NCI-H187 (cell line): ENCODE measurements at places on chromosomes 2 and 18.

DNA sequence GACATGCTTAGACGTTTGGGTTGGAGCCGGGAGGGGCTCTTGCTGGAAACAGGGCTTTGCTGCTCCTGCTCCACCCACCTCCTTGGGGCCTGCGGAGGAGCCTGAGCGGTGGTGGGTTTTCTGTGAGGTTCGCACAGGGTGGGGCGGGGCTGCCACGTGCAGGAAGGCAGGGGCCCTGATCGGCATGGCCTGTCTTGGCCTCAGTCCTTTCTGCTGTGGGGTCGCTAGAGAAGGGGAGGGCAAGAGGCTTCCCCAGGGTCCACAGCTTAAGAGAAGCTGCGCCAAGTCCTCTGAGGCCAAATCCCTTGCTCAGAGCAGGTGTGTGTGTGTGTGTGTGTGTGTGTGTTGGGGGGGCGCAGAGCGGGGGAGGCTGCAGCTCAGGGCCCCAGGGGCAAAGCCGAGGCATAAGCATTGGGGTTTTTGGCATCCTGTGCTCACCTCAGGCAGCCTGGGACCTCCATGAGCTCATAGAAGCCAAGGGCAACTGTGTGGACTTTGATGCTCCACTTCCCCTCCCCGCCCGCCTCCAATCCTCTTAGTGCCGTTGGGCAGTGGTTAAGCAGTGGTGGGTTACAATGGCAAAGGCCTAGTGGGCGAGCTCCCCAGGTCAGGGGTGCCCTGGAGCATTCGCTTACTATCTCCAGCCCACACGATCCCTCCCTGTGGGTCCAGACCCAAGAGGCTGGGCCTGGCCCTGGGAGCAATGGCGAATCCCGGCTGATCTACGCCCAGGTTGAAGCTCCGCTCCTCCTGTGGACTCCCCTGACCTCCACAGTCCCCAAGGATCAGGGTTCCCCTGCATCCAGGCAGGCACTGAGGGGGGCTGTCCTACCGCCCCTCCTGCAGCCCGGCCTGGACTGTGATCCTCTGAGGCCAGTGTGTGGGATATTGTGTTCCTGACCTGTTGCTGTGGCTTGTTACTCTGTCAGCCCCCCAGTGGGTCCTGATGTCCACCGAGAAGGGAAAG lies 28.9 kb downstream of the TOGARAM2 start:
- DNase-seq, result no peak

DNA sequence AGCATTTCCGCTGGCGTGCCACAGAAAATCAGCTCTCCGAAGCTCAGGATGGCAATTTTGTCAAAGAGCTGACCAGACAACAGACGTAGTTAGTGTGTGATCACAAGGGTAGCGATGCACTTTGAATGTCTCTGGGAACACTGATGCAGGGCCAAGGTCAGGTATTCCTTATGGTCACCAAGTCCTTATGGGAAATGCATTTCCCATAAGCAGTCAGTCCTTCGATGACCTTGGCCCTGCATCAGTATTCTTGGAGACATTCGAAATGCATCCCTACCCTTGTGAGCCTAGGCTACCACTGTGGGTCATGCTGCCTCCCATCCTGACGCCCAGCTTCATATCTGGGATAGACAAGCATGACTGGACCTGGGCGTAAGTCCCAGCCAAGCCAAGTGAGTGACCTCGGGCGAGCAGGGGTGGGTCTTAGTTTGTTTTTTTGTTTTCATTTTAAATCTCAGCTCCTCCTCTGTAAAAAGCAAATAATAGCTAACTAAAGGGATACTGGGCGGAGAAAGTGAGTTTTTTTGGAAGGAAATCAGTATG lies 13.6 kb downstream of the ABCG5 start:
- no peak for DNase-seq

DNA sequence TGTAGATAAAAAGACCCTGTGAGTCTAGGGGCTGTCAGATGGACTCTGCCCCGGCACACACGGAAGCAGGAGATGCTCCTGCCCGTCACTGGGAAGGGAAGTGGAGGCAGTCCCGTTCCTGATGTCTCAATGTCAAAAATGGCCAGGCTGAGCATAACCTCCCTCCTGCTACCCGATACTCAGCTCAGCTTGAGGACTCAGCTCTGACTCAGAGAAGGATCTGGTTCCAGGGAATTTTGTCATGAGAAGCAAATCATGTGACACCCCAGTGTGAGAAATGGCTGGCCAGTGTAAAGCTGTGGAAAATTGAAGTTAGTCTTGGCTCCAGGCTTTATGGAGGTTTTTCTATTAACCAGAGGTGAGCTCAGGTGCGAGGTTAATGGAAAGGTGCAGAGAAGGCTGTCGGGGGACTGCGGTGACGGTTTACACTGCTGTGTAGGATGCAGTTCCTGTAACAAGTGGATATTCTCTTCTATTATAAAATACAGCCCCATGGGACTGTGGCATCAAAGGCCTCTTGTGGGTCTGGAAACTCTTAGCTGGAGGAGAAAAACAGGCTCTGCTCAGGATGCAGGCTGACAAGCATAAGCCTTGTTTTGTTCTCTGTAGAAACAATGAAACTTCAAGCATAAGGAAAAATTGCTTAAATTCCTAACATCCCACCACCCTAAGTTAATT lies 24.7 kb upstream of the AGAP1 start:
- DNase-seq, result peak; percentile 18

DNA sequence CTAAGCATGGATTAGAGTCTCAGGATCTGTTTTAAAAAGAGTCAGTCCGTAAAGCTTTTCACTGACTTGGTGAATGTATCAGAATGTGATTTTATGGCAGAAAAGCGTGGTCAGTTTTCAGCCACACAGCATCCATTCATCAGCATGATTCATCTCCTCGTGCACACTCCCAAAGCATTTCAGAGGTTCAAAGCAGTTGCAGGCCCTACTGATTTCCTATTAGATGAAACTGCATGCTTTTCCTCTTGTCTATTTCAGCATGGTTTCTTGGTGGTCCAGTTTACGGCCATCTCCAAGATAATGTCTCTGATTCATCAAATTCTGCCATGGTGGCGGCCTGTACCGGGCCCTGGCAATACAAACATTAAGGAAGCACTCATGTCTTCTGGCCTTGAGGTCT lies 4.8 kb upstream of the PARD6G start:
- DNase-seq, result no peak

- peak; percentile 4 for DNase-seq
Observed at GRCh38 chr2:240997856-240998705, at the start of gene SNED1. SNED1 (plus strand) TSS chr2:240998618; CDS start chr2:240998838, 220 bp downstream.

GRCh38 chr2:112204411-112204810 lies 50.4 kb downstream of the ZC3H8 start:
- DNase-seq, result no peak

DNA sequence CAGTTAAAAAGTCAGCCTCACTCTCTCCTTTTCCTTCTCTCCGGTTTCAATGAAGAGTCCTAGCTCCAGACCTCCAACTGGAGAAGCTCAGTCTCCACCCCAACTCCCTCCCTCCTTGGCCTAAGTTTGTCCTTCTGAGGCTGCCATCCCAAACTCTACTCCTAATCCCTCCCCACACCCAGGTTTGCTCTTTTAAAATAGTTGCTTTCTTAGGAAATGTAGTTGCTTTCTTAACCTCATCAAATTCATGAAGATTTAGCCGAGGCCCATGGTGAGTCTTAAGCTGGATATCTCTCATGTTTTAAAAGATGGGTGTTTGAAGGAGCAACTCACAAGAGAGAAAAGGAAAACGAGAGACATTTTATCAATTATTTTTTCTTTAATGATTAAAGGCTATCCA lies 937 bp upstream of the LANCL1 start:
- no peak for DNase-seq

- DNase-seq, result no peak
Observed at GRCh38 chr2:197982565-197982964, 178.2 kb downstream of the PLCL1 start.

DNA sequence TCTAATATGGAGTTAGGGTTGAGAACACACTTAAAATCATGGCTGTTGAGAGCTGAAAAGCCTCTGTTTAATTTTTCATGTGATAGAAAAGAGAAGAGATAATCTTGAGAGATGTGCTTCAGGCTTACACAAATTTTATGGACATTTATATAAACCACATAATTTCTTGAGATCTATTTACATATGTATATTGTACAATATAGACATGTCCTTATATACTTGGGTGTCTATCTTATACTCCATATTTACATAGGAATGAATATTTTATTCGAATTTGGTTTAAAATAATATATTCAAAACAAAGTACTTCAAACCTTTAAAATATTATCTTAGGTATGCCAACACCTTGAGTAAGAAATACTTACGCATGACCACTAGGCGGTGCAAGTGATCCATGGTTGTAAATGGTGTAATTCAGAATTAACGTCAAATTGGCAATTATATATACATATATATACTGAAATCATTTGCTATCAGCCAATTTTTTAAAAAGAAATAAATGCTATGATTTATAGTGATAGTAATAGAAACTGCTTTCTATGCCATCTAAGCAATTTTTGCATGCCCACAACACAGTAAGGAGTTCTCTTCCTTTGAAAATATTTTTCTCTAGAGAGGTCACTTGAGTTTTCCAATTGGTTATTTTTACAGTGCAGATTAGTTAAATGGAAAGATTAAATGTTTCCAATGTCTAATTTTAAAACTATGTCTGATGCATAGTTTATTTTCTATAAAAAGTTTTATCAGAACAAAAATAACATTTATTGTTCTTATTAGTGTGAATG lies 37.6 kb upstream of the SPAG16 start:
- DNase-seq, result no peak

DNA sequence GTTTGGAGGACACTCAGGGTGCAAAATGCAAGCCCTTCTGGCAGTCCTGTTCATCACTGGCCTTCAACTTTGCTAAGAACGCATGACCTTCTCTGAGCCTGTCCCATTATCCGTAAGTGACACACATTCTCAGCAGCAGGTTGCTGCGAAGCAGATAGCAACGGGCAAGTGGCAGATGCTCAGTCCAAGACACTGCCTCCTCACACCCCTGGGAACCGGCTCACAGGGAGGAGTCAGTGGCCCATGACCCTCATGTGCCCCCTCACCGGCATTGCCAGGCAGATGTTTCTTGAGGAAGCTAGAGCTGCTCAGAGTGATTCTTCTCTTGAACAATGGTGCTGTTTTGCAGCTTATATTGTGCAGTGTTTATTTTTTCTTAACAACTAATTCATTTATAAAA lies 737.2 kb upstream of the HS6ST1 start:
- DNase-seq, result no peak

DNA sequence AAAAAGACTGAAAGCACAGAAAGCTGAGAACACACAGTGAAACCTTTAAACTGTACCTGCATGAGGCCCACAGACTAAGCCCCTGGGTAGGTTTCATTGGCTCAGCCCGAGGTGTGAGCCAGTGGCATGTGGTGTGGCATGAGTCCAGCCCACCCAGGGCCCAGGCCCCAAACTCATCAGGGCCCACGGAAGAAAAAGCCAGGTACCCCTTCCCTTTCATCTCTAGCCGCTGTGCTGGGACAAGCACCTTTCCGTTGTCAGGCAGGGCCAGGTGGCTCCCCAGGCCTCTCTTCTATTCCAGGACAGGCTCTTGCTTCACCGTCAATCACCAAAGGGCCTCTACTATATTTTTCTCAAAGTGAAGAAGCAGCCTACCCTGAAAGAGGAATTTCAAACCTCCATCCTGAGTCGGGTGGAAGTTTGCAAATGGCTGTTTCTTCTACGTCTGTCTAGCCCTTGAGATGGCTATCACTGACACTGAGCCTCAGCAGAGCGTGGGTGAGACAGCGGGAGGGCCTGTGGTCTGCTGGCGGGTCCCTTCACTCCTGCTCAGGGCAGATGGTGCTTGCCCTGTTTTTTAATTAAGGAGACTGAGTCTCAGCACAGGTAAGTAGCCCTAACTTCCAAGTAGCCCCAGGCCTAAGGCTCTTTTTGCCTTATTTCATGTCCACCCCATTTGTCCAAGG lies 8.6 kb downstream of the DNAJB2 start:
- no peak for DNase-seq

DNA sequence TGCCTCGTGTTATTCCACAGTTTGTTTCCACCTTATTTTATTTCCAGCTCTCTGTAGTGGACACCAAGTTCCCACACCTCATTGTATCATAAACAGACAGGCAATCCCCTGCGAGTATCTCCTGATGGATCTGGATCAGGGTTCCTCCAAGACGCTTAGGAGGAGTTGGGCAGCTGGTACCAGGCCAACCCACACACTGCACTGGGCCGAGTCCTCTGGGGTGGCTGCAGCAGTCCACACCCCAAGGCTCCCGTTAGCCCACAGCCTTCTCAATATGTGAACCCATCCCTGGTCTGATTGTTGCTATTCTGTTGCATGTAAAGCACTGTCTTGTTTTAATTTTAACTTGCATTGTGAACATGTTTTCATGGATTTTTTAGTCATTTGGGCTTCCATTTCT lies 178.8 kb upstream of the RAB6C start:
- no peak for DNase-seq

DNA sequence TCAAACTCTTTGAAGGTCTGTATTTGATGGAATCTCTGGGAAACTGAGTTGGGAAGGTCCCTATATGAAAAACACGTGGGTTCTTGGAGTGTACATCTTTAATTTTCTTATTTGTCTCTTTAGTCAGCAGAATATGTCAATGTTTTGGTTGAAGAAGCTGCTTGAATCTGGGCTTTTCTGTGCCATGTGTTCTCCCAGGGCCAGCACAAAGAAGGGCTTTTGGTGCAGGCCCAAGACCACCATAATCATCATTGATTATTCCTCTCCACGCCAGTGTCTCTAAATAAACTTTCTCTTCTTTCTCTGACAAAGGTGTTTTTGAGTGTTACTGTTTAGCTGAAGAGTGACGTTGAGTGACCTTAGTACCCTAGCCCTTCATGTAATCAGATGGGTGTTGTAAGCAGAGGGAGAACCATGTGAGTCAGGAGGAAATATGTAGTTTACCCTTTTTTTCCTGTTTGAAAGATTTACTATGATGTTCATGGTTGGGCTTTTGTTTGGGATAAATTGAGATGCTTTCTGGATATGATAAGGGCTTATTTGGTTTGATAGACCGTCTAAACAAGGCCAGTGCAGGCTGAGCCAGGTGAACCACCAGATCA lies 11.6 kb upstream of the TNP1 start:
- no peak for DNase-seq

DNA sequence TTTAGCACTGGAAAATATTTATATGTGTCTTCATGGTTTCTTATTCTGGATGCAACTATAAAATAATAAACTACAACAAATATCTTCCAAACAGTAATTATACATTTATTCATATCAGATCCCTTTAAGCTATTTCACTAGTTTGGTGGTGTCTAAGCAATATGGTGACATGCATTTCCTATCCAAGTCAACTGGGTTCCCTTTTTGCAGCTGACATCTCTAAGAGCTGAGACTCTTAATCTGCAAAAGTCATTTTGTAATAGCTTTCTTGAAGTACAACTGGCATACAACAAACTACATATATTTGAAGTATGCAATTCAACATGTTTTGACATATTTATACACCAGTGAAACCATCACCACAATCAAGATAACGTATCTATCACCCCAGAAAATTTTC lies 59.9 kb upstream of the SLC1A4 start:
- DNase-seq, result no peak

GRCh38 chr2:193549661-193550060 lies 1354.9 kb upstream of the TMEFF2 start:
- DNase-seq, result no peak

DNA sequence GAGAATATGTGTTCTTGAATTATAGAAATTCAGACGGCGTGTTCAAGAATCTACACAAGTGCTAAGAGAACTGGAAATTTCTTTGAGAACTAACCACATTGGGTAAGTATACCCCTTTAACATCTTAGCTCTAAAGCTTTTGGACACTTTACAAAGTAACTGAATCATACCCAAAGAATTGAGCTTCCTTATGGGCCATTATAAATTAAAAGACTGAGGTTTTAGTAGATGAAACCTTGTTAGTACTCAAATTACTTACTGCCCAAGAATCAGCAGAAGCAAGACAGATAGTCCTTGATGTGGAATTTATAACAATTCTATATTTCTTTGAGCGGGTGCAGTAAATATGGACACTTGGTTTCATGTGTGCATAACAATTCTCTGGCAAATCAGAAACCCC lies 168.3 kb downstream of the PRPF40A start:
- DNase-seq, result no peak
